ENCODE measurements at places on chromosomes 16 and 17.

- DNase-seq, result no peak
These were observed 24.8 kb downstream of the TTLL6 start for GRCh38 chr17:48792033-48792798.

- DNase-seq, result no peak
These were observed 25.8 kb upstream of the IRF8 start for GRCh38 chr16:85873153-85873552.

DNA sequence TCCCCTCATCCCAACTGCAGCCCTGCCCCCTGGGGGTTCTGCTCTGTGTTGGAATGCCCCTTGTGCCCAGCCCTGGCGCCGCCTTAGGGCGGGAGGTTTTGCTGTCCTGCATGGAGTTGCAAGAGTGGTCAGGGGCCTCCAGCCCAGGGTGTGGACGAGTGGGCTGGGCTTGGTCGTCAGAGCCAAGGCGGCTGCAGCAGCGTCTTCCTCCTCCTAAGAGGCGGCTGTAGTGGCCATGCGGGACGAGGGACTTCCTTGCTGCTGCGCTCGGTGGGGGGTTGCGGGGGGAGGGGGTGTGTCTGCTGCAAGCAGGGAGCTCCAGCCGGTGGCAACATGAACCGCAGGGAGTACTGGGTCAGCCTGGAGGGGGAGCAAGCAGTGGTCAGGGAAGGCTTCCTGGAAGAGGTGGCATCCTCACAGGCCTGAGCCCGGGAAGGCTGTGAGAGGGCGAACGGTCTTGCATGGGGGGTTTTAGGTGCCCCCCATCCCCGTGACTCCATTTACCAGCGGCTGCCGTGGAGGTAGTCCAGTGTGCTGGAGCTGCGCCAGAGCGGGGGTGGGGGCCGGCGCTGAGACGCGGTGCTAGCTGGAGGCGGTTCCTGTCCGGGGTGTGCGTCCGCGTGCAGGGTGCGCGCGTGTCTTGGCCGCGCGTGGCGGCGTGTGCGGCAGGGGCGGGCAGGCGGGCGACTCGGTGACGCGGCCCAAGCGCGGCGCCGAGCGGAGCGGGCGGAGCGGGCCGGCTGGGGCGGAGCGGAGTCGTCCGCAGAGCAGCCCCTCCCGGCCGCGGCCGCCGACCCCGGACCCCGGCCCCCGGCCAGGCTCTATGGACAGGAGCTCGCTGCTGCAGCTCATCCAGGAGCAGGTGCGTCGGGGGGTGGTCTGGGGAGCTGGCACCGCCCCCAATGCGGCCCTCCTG lies at the start of gene RHBDL1:
Gene RHBDL1, plus strand, starts transcription at position 704 of the 916 bp plus-strand sequence. Its CDS starts 120 bp downstream, at position 824.
- no peak for DNase-seq

- no peak for DNase-seq
These were observed 28.0 kb downstream of the PRKCB start for GRCh38 chr16:23863511-23864422.

- no peak for DNase-seq
These were observed 2.3 kb upstream of the SLC16A11 start for GRCh38 chr17:7046127-7046724.

DNA sequence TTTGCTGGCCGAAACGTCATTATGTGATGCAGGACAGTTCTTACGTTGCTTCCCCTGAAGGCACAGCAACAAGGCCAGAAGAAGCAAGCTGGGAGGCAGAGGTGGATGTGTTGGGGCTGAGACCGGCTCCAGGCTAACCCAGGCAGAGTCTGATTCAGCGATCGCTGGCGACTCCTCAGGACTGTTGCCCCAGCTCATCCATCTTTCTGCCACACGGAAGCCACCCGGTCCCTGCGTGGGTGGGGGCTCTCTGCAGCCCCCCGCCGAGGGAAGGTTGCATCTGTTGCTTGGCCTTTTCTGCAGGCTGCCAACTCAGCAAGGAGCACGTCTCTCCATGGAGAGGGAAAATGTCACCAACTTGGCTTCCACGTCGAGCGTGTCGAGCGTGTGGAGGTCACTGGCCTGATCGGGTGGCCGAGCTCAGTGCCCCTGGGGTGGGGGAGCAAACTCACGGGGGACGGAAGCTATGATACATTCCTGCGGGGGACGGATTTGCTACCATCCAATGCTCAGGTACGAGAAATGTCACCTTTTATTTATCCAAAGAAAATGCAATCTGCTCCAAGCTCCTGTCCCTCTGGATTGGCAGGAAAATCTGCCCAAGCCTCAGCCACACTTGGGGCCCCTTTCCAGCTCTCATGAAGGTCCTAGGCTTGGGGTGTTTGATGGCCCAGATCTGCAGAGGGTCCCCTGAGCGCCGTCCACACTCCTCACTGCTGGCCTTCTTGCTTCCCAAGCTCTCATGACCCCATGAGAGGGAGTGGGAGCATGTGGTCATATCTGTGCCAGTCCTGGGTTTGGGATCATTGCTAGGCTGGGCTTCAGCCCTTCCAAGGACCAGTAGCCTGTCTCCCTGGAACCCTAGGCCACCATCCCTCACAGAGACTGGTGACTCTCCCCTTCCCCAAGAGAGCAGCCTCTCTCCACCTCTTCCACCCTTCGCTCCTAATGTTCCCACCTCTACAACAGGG lies 69.4 kb downstream of the RPH3AL start:
- no peak for DNase-seq
